Activated naive CD4-positive, alpha-beta T cell treated with anti-CD3 and anti-CD28 coated beads for 36 hours (primary cell): ENCODE measurements at places on chromosomes 12 and 14.

DNA sequence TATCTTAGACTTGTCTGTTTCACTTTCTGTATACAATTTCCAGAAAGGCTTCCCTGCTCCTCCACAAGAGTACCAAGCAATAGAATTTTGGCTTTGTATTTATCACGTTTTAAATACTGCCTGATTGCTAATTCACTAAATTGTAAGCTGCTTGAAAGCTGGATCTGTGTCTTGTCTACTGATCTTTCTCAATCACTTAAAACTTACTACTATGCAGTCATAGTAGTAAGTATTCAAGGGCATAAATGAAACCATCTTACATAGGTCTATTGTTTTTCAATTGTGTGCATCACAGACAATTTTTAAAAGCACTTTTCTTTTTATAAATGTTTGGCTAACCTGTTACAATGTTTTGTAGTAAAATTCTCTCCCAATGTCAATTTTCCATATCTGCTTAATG is 1.2 kb upstream of the GLIPR1L2 start:
- no peak for DNase-seq

DNA sequence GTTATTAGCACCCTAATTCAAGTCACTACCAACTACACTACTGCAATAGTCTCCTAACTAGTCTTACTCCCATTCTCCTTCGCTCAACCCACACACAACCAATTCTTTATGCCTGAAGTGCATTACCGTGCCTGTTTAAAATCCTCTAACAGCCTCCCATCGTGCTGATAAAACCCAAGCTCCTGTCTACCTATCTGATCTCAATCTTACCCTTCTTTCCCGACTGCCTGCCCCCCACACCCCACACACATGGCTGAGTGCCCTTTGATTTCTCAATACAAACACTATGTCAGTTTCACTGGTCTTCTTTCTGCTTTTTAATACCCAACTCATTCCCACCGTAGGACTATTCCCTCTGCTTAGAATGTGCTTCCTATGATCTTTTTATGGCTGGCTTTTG is 59.9 kb downstream of the SPPL3 start:
- DNase-seq = no peak

DNA sequence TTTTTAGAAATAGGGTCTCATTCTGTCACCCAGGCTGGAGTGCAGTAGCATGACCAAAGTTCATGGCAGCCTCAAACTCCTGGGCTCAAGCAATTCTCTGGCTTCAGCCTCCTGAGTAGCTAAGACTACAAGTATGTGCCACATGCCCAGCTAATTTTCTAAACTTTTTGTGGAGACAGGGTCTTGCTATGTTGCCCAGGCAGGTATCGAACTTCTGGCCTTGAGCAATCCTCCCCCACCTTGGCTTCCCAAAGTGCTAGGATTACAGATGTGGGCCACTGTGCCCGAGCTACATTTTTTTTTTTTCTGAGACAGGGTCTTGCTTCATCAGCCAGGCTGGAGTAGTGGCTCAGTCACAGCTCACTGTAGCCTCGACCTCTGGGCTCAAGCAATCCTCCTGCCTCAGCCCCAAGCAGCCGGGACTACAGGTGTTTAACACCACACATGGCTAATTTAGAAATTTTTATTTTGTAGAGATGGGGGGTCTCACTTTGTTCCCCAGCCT is 7.1 kb downstream of the PPP4R3A start:
- no peak for DNase-seq

GRCh38 chr12:18975933-18976332 is 153.6 kb upstream of the PLEKHA5 start:
- DNase-seq = no peak

- no peak for DNase-seq
These were observed 100.3 kb upstream of the NCOR2 start for GRCh38 chr12:124667506-124668326.

GRCh38 chr12:96241431-96241830 is 47.3 kb downstream of the ELK3 start:
- no peak for DNase-seq

DNA sequence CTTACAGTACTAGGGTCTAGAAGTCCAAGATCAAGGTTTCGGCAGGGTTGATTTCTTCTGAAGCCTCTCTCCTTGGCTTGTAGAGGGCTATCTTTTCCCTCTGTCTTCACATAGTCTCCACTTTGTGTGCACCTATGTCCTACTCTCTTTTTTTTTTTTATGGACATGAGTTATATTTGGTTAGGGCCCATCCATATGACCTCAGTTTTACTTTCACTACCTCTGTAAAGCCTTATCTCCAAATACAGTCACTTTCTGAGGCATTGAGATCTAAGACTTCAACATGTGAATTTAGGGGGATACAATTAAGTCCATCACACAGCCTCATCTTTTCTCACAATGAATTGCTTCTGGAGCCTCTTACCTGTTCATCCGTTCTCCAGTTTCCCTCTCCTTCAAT is 5.9 kb upstream of the SPTB start:
- DNase-seq = no peak

GRCh38 chr14:22531451-22532344 is 57.3 kb downstream of the DAD1 start:
- peak; percentile 65 for DNase-seq

DNA sequence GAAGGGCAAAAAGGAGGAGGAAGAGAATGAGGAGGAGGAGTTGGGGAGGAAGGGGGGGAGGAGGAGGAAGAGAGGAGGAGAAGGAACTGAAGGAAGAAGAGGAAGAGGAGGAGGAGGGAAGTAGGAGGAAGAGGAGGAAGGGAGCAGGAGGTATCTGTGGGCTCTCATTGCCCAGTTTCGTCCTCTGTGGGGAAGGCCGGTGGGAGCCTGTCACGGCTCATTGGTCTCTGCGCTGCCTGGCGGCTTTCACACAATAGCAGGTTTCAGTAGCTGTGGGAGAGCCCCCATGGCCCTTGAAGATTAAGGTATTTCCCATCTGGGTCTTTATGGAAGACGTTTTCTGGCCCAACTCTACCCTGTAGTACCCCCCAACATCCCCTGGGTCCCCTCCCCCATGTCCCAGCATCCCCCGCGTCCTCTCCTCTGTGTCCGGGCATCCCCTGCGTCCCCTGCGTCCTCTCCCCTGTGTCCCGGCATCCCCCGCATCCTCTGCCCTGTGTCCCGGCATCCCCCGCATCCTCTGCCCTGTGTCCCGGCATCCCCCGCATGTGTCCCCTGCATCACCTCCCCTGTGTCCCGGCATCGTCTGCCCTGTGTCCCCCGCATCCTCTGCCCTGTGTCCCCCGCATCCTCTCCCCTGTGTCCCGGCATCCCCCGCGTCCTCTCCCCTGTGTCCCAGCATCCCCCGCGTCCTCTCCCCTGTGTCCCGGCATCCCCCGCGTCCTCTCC is 278.2 kb upstream of the SFSWAP start:
- no peak for DNase-seq

DNA sequence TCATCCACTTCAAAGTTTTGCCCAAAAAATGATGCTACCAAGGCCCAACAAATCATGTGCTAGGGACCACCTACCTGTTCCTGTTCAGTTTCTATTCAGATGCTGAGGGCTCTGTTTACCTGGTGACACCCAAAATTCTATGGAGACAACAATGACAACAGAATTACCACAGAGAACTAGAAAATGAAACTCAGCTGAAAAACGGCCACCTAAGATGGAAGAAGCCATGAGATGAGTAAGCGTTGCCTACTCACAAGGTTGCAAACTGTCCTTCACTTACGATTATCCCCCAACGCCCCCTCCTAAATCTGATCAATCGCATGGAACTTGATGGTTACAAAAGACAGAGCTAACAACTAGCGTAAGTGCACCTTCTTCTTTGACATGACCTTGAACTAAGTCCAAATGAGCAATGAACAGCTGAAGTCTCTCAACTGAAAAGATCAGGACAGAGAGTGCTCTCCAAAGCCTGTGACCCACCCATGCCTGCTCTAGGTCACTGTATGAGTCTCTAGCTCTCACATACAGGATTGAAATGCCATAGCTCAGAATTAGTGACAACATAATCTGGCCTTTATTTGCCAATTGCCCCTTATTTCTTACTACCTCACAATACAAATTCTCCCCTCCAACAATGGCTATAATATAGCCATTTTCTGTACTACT is at the start of gene RNASE11:
RNASE11 (minus strand) TSS at position 513 of the 666 bp plus-strand sequence.
- no peak for DNase-seq

GRCh38 chr14:57274551-57274950 is 5.8 kb downstream of the AP5M1 start:
- no peak for DNase-seq

- DNase-seq = no peak
These were observed 55.9 kb downstream of the SLCO1C1 start for GRCh38 chr12:20751046-20751445.

DNA sequence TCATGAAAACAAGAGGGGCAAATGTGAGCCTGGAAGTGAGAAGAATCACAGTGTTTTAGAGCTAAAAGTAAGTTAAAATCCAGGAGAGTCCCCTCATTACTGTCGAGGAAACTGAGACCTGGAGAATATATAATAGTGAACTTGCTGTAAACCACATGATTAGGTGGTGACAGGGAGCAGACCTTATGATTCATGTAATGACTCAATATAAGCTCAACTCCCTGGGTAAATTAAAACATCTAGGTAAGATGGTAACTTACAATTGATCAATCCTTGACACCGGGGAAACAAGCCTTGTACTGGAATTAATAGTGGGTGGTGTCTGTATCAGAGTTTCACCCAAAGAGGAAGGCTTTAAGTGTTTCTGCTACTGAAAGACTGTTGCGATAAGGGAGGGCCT is 269.3 kb downstream of the SNAPC1 start:
- no peak for DNase-seq

DNA sequence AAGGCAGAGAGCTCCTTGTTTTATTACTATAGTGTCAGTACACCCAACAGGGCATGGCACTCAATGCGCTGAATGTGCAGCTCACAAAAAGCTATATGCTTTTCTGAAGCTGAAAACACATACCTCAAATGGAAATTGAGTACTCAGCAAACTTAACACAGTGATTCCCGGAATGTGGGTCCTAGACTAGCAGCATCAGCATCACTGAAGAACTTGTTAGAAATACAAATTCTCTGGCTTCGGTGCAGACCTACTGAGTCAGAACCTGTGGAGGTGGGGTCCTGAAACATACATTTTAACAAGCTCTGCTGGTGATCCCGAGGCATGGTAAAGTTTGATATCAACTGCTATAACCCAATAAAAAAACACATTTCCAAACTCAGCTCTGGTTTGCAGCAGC is 14.9 kb downstream of the RERG start:
- no peak for DNase-seq

GRCh38 chr14:97293659-97294058 is 496.5 kb downstream of the VRK1 start:
- DNase-seq = no peak

DNA sequence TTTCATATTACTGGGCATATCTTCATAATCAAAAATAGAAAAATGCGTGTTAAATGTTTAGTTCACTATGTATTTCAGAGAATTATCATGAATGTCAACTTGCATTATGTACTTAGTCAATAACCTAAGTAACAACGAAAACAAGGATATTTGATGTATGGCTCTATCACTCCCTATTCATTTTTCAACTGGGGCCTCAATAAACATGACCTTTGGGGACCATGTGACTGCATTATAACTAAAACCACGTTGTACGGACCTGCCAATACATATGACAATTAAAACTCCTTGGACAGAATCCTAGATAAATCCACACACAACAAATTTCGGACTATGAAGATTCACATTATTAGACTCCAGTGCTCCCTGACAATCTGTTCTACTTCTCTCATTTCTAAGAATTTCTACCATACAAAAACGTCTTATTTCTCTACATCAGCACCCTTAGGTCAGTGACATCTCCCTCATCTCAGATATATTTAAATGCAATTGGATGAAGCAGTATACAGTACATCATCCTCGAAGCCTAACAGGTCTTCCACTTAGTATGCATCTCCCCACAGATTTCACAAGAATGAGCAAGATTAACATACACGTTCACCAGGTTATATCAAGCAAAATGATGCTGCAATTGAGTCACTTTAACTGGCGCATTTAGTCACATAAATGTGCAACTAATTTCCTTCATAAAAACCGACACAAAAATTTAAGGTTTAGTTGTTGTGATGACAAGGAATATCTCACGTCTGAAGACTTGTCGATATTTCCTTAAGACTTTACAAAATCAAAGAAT is 1.5 kb downstream of the UBE2N start:
- DNase-seq = no peak
